Renal pelvis (tissue), 12 donors: ENCODE measurements at places on chromosomes 5 and 9. TPM values are rescaled to one million over a fixed set of nuclear protein-coding genes. Genes with fewer than 3 reads are reported as not detected.

DNA sequence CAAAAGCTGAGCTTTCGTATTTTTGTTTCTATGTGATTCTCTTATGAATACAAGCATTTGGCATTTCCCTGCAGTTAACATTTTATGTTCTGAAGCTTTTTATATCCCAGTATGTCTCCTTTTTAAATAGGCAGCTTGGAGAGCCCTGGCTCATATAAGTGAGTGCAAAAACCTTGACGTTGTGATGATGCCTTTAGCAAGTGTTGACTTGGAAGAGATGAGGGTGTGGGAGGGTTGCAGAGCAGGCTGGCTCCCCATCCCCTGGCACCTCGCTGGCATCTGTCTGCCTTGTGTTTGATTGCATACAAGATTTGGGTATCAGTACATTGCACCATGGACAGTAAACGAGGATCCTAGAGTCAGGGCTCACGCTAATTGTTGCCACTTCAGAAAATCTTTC lies 42.1 kb upstream of the DIRAS2 start:
- DNase-seq, result no peak

The CDHR2 gene
- 26.0 TPM for polyA plus RNA-seq

GRCh38 chr5:32443541-32444430 lies 754 bp downstream of the ZFR start:
- peak; percentile 44 for DNase-seq

The PCDHGA5 gene
- 2.6 TPM for polyA plus RNA-seq

DNA sequence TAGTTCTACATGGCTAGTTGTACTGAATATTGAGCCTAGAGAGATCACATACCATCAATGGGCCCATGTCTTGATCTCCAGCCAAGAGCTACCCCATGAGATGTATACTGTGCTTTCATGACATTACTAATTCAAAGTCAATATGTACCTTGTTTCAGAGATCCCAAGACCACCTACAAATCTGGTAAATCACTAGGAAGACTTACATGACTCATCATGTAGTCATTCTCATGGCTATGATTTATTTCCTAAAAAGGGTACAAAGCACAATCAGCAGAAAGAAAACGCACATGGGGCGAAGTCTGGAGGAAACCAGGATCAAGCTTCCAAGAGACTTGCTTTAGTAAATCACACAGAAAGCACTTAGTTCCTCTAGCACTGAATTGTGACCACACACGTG lies 103.0 kb downstream of the PCSK5 start:
- no peak for DNase-seq

DNA sequence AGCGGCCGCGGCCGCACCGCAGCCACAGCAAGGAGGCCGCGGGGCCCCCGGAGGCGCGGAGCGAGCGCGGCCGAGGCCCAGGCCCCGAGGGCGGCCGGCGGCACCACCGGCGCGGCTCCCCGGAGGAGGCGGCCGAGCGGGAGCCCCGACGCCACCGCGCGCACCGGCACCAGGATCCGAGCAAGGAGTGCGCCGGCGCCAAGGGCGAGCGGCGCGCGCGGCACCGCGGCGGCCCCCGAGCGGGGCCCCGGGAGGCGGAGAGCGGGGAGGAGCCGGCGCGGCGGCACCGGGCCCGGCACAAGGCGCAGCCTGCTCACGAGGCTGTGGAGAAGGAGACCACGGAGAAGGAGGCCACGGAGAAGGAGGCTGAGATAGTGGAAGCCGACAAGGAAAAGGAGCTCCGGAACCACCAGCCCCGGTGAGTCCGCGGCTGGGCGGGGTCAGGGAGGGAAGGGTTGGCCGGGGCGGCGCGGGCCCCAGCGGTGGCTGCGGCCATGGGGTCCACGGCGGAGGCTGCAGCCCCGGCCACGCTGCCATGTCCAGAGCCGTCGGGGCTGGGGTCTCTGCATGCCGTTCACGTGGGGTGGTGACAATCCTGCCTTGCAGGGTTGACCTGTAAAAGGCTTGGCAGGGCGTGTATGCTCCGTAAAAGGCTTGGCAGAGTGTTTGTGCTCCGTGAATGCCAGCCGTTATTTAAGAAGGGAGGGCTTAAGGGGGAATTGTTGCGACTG lies 146.0 kb downstream of the CACNA1B start:
- no peak for DNase-seq

The LRRC70 gene
- polyA plus RNA-seq, result 5.7 TPM

The RMRP gene
- polyA plus RNA-seq, result not detected
